ENCODE measurements at places on chromosomes 5 and 9.

DNA sequence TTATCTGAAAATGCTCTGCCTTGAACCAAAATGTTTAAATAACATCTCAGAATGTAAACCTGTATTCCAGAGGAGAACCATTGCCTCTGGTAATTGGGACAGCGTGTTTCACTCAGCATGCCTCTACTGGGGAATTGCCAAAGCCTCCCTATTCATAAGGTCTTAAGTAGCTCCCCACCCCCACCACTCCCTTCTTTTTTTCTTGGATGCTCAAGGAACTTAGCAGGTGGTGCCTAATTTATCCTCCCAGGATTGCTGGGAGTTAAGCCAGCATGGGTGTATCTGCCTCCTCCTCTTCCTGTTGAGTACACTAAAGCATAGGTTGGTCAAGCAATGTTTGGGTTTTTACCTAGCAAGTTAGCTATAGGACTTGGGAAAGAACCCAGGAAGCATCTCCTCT is 220.2 kb downstream of the DMAC1 start:
- DNase-seq, result no peak

- no peak for DNase-seq
These were observed 542.9 kb downstream of the CDH9 start for GRCh38 chr5:26495437-26495836.

GRCh38 chr9:133426011-133426410 is 3.8 kb downstream of the ADAMTS13 start:
- no peak for DNase-seq

DNA sequence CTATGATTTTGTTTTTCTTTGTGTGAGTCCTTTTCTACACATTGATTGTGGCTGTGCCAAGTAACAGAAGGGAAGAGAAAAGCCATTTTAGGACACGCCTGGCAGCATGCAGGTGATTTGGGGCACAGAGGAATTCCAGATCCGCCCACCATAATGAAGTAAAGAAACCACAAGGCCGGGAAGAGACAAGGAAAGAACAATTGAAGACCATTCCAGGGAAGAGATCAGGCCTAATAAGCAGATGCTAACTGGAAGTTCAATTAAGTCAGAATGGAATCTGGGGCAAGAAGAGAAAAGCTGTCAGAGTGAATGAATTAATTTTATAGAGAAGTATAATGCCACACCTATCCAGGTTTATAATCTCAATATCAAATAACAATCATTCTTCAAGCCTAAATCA is 110.2 kb upstream of the ISL1 start:
- no peak for DNase-seq
